Activated naive CD4-positive, alpha-beta T cell (primary cell): ENCODE measurements at places on chromosomes 6 and 20.

DNA sequence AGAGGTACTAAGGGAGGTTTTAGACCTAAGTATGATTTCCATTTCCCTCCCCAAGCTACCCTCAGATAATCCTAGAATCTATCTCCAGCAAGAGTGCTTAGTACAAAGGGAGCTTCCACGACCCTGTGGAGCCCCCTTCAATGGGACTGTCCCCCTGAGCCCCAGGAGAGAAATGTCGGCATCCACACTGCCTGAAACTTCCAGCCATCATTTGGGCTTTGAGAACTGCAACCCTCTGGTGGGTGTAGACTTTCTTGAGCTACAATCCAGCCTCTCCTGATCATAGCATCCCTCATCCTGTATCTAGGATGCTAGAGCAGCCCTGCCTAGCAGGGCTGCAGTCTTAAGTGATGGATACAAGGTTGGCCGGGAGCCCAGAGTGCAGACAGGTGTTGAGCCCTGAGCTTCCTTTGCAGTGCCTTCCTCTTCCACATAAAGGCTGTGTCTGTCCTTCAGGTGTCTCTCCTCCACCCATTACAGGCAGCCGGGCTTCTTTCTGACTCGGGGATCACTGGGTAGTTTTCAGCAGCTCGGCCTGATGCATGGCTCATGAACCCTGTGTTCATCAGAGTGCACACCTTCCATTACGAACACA lies 424.5 kb downstream of the PREX1 start:
- no peak for DNase-seq

- DNase-seq: no peak
Observed at GRCh38 chr6:82371799-82372546, 8.4 kb downstream of the TPBG start.

DNA sequence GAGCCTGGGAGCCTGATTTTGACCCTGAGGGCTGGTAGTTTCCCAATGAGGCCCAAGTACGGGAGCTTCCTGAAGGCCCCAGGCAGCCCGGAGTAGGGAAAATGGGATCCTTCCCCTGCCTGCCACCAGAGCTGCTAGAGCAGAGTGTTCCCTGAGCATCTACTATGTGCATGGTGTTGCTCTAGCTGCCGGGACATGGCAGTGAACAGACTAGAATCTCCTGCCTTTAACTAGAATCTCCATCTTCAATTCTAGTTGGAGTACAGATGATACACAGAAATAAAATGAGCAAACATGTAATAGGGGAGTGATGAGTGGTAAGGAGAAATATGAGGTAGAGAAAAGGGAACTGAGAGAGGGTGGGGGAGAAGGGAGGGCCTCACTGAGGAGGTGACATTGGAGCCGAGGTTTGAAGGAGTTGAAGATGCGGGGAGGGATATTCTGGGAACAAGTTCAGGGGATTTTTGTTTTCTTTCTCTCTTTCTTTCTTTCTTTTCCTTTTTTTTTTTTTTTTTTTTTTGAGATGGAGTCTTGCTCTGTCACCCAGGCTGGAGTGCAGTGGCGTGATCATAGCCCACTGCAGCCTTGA lies 18.5 kb downstream of the VSTM2L start:
- no peak for DNase-seq

DNA sequence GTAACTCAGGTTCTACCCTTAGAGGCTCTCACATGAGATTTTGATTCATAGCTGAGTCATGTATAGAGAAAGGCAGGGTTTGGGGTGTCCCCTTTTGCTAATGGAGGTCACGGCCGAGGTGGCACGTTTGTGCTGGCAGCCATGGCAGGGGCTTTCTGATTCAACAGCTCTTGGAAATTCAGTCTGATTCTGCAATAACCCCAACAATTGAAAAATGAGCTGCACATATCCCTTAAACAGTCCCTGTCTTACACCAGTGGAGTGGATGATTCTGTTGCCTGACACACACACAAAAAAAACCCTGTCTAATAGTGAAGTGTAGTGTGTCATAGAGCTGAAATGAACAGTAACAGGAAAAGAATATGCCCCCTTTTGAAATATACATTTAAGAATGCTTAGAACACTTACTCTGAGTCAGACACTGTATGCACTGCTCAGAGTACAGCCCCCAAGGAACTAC lies 40.4 kb upstream of the ARG1 start:
- DNase-seq: no peak

GRCh38 chr20:35387334-35387733 lies 24.4 kb downstream of the UQCC1 start:
- no peak for DNase-seq

DNA sequence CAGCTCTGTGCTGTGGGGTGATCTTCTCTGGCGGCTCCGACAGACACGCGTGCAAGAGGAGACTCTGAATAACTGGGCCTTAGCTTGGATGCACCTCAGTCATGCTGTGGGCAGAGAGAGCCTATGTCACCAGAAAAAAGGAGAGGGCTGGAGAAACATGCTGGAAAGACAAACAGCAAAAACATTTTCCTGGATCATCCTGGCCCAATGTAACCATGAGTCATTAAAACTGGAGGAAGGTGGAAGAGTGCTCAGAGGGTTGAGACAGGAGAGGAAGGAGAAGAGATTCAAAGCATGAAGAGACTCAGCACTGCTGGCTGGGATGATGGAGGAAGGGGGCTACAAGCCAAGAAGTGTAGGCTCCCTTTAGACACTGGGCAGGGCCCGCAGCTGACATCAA lies 292.0 kb downstream of the CDH26 start:
- no peak for DNase-seq

DNA sequence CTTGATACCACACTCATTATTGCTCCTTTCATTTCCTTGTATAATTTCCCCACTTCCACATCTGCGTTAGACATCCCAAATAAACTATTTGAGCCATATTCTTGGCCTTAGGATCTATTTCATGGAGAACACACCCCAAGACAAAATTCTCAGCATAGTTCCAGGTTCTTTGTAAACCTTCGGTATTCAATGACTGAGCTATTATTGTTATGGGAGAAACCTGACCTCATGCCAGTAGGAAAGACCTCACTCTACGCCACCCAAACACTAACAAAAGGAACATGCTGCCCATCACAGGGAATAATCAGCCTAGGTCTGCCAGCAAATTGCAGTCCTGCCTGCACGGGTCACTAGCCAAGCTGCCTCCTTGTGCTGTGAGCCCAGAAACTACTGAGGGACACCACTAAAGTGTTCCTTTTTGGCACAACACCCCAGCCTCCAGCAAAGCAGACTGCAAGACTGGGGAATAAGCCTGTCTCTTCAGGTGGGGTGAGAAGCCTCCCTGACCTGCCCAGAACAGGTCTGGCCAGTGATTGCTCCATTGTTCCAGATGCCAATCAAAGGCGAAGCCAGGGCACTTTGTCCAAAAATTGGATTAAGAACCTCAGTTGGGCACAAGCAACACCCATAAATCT lies 371.8 kb downstream of the MAFB start:
- DNase-seq: no peak

DNA sequence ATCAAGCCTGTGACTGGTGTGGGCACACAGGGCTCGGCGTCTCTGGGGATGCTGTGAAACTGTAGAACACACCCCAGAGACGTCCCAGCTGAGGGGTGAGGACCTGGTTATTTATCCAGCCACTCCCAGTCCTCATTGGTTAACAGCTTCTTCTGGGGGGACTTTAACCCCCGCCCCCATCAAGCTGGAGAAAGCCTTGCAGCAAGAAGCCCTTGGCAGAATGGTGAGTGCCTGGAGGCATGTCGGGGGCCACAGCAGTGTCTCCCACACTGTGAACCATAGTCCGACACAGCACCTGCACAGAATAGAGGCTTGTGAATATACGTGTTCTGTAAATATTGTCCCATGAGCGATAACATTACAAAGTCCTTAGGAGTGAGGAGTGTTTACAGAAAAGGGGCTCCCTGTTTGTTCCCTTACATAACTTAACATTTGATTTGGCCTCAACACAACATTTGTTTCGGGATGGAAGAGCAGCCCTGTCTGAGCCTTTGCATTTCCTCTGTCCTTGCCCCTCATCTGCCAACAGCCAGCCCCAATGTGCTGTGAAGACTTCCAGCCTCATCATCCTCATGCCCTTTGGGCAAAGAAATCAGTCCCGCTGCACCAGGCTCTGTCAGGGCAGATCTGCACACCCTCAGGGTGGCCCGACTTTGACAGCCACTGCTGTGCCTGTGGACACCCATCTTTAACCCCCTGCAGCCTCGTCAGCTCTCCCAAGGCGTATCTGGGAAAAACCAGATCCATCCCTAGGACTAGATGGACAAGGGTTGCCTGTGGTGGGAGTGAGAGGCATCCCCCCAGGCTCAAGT lies 2.2 kb upstream of the RRBP1 start:
- no peak for DNase-seq

DNA sequence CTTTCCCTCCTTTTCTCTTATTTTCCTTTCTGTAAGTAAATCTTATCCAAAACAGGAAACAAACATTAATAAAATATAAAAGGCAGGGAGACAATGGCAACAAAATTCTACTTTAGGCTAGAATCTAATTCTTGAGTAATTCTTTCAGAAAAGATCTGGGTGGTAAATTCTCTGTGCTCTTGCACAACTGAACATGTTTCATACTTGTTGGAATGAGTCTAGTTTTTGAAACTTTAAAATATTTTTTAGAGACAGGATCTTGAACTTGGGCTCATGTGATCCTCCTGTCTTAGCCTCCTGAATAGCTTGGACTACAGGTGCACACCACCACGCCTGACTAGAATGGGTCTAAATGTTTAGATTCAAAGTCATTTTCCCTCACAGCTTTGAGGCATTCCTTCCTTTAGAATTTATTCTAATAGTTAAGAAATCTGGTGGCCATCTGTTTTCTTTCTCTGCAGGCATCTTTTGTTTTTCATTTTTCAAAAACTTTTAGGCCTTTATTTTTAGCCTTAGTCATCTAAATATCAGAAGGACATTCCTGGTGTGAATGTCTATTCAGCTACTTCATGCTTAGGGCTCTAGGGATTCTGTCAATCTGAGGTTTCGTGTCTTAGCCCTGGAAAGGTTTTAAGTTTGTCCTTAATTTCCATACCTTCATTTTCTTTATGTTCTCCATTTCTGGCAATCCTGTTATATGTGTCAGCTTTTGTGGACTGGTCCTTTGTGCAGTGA lies 76.5 kb downstream of the CDKAL1 start:
- no peak for DNase-seq
